H1 (cell line): ENCODE measurements at places on chromosomes 4 and X.

GRCh38 chr4:89298155-89298554 lies 9.4 kb downstream of the GPRIN3 start:
- H3K4me1 ChIP-seq = no peaks in the 10 kb centered on the region
- H3K27ac ChIP-seq = no peak overlapping the region
- H3K4me3 ChIP-seq = no peak overlapping the region
- DNase-seq = no peak
- H3K36me3 ChIP-seq = no peaks in the 10 kb centered on the region

DNA sequence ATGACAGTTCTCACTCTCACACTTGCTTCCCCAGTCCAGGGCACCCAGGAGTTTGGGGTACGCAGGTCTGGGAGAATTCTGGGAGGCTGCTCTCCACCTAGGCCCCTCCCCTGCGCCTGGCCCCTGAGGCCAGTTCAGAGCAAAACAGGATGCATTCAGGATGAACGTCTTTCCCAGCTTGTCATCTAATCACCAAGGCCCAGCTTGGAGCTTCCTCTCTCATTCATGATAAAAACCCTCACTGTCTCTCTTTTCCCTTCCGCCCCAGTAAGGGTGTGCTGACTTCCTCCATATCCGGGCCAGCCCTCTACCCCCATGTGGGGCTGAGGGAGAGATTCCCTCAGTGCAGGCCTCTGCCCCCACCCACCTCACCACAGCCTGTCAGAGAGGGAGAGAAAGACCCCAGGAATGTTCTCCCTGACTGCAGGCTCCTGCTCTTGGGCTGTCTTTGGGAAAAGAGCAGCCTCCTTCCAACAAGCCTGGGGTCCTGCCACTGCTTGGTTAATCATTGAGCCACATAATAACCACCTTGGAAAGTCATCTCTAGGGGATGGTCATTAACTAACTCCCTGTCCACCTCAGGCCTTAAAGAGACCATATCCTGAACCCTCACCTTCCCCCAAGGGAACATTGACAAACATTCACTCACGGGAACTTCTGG lies 50.1 kb downstream of the STARD8 start:
- no peak for DNase-seq
- H3K27ac ChIP-seq = no peak overlapping the region
- peaks cover 4% of the 10 kb centered on the region for H3K4me1 ChIP-seq
- H3K36me3 ChIP-seq = no peaks in the 10 kb centered on the region
- peaks cover 6% of the 10 kb centered on the region; the same call in 1 of the 2 replicates for H3K27me3 ChIP-seq

DNA sequence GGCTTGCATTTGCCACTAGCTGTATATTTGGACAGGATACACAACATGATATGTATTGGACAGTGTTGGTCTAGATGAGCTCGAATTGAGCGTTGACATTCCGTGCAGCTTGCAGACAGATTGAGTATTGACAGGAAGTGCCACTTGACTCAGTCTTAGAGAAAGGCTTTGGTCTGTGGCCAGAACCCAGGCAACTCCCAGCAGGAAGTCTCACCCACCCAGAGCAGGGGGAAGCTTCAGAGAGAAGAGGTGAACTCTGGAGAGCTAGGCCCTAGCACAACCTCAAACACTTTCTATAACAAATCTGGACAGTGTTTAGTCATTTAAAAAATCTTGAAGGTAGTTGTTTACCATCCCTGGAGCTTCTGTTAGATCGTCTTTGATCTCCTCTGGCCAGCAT lies 280.5 kb downstream of the FBXW7 start:
- H3K4me1 ChIP-seq = peaks cover 5% of the 10 kb centered on the region
- DNase-seq = no peak
- H3K4me3 ChIP-seq = no peak overlapping the region
- H3K27me3 ChIP-seq = no peaks in the 10 kb centered on the region
- no peaks in the 10 kb centered on the region for H3K36me3 ChIP-seq
- H3K27ac ChIP-seq = no peak overlapping the region

GRCh38 chr4:85457752-85458467 lies 17.0 kb upstream of the ARHGAP24 start:
- H3K4me3 ChIP-seq = no peak overlapping the region
- H3K27me3 ChIP-seq = no peaks in the 10 kb centered on the region
- no peaks in the 10 kb centered on the region for H3K4me1 ChIP-seq
- no peak overlapping the region for H3K27ac ChIP-seq
- no peak for DNase-seq
- no peaks in the 10 kb centered on the region for H3K36me3 ChIP-seq

GRCh38 chr4:168600796-168601583 lies 104.1 kb downstream of the PALLD start:
- H3K27ac ChIP-seq = no peak overlapping the region
- no peak for DNase-seq
- no peaks in the 10 kb centered on the region for H3K36me3 ChIP-seq

- DNase-seq = no peak
- H3K27ac ChIP-seq = no peak overlapping the region
- no peak overlapping the region for H3K4me3 ChIP-seq
- H3K4me1 ChIP-seq = no peaks in the 10 kb centered on the region
- no peaks in the 10 kb centered on the region for H3K36me3 ChIP-seq
Observed at GRCh38 chrX:30593440-30594200, 16.1 kb upstream of the TASL start.

DNA sequence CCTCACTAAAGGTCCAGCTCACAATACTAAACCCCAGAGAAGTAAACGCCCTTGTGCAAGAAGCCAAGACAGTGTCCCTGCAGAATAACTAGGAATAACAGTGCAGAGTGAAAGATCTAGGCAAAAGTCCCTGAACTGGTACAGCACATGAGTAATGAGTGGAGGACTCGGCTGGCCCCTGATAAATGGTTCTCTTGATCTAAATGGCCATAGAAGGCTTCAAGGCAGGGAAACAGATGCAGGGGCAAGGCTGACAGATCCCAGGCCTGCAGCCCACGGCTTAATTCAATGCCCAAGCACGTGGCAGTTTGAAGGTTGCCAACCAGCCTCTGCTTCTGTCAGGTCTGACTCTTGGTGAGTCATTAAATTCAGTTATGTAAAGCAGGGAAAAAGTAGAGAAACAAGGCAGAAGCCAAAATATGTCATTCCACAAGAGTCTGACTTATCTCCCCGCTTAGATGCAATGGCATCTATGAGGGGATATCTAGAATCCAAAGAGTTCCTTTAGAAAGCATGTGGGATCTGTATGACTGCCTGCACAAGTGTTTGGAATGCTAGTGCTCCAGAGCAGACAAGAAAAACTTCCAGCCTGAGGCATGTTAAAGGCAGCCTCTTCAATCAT lies 121.3 kb downstream of the PRDM5 start:
- H3K4me3 ChIP-seq = no peak overlapping the region
- H3K36me3 ChIP-seq = no peaks in the 10 kb centered on the region
- no peaks in the 10 kb centered on the region for H3K4me1 ChIP-seq
- no peak overlapping the region for H3K27ac ChIP-seq
- DNase-seq = no peak

DNA sequence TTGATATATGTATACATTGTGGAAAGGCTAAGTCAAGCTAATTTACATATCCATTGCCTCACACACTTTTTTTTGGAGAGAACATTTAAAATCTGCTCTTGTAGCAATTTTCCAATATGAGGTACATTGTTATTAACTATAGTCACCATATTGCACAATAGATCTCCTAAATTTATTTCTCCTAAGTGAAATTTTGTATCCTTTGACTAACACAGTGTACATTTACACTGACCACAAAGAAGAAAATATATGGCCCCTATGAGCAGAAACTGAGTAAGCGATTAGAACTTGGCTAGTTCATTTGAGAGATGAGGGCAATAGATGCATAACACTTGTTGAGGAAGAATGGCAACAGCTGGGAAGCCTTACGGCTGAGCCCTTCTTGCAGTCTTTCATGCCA lies 20.3 kb upstream of the GUCY1B1 start:
- no peaks in the 10 kb centered on the region for H3K4me1 ChIP-seq
- no peaks in the 10 kb centered on the region for H3K36me3 ChIP-seq
- H3K27ac ChIP-seq = no peak overlapping the region

DNA sequence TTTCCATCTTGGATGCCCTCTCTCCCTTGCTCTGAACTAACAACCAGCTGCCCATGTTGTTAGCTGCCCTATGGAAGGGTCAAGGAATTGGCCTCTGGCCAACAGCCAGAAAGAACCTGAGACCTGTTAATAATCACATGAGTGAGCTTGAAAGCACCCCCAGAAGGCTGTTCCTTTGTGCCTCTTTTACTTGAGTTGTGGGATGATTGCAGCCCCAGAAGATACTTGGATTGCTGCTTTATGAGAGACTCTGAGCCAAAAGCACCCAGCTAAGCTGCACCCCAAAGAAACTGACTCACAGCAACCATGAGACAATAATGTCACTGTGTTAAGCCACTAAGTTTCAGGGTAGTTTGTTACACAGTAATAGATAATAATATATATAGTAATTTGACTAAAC lies 73.3 kb downstream of the FRYL start:
- DNase-seq = no peak
- H3K4me1 ChIP-seq = peaks cover 5% of the 10 kb centered on the region
- no peak overlapping the region for H3K4me3 ChIP-seq
- no peaks in the 10 kb centered on the region for H3K27me3 ChIP-seq
- no peak overlapping the region for H3K27ac ChIP-seq

DNA sequence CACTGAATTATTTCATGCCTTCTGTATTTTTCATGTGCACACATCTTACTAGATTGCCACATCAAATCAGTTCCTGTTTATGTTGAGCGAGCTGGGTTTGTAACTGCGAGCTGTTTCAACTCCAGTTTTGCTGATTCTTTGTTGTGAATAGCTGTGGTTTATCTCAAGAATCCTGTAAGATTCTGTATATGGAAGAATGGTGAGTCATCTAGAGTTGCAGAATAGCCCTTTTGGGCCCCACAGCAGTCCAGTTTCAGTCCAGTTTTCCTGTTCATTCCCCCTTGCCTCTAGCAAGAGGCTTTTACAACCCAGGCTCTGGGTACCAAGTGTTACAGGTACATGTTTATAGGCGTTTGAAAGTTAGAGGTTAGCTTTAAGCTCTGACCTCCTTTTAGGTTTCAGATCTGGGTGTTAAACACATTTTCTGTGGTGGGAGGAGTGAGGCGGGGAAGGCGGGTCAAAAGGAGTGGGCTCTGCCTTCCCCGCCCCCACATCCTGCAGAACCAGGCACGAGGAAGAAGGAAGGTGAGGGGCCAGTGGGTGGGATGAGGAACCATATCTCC lies 32.7 kb downstream of the TBC1D14 start:
- H3K4me3 ChIP-seq = no peak overlapping the region
- no peaks in the 10 kb centered on the region for H3K36me3 ChIP-seq
- H3K27ac ChIP-seq = no peak overlapping the region
- H3K4me1 ChIP-seq = peaks cover 52% of the 10 kb centered on the region
- H3K27me3 ChIP-seq = no peaks in the 10 kb centered on the region

- H3K27ac ChIP-seq = no peak overlapping the region
- no peaks in the 10 kb centered on the region for H3K27me3 ChIP-seq
- peaks cover 19% of the 10 kb centered on the region for H3K4me1 ChIP-seq
Observed at GRCh38 chrX:152908486-152908885, 10.6 kb downstream of the ZNF185 start.

- H3K4me3 ChIP-seq = no peak overlapping the region
- no peak overlapping the region for H3K27ac ChIP-seq
- DNase-seq = no peak
- peaks cover 10% of the 10 kb centered on the region for H3K4me1 ChIP-seq
- no peaks in the 10 kb centered on the region for H3K27me3 ChIP-seq
Observed at GRCh38 chr4:7530082-7530481, 95.4 kb upstream of the PSAPL1 start.

DNA sequence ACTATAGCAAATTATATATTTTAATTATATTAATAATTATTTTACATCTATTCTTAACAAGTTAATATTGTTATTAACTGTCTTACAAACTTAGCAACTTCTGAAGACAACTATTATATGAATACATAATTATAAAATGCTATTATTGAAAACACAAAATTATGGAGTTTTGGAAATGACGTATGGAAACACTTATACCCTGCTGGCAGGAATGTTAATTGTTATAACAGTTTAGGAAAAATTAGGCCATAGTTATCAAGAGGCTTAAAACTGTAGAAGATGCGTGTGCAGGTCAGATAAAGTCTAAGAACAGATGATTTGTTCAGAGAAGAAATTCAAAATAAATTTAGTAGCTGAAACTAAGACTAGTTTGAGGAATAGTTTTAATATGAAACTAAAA lies 211.7 kb downstream of the FAT4 start:
- no peaks in the 10 kb centered on the region for H3K36me3 ChIP-seq
- H3K27ac ChIP-seq = no peak overlapping the region
- DNase-seq = no peak
- no peaks in the 10 kb centered on the region for H3K4me1 ChIP-seq

DNA sequence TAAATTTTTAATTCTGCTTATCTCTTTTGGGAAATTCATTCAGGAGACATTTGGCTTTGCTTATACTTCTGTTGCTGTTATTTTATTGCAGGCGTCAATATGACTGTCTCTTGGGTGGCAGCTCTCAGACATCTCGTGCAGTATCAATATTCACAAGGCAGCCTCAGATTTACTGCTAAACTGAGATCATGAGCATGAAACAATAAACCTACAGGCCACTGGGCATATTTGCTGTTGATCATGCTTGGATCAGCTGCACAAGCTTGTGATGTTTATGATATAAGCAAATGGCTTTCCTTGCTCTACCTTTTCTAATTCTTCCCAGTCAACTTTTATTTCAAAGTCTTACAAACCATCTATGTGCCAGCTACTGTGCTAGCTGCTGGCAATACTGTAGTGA lies 39.2 kb downstream of the TSPAN5 start:
- no peaks in the 10 kb centered on the region for H3K27me3 ChIP-seq
- H3K27ac ChIP-seq = no peak overlapping the region
- H3K4me1 ChIP-seq = peaks cover 9% of the 10 kb centered on the region; the same call in 1 of the 2 replicates
- no peak for DNase-seq
- H3K36me3 ChIP-seq = no peaks in the 10 kb centered on the region
- no peak overlapping the region for H3K4me3 ChIP-seq

GRCh38 chr4:609400-610050 lies 15.8 kb upstream of the PDE6B start:
- no peak overlapping the region for H3K4me3 ChIP-seq
- no peaks in the 10 kb centered on the region for H3K4me1 ChIP-seq
- no peaks in the 10 kb centered on the region for H3K36me3 ChIP-seq

DNA sequence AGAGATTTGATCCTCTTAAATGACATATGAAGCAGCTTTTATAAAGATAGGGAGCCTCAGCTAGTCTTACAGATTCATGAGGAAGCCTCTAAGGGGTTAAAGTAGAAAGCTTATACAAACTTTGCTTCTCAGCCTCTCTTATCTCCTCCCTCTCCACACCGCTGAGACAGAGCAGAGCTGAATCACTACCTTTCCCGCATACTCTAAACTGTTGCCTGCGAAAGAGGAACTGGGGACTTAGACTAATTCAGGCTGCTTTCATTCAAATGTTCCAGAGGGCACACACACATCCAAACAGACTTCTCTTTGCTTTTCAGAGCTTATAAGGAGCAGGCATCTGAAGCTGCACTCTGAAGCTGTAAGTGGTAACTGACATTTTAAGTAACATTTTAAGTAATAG lies at the start of gene SERTM2:
SERTM2 (plus strand) TSS at position 169 of the 400 bp plus-strand sequence. CDS start 7,213 bp downstream, outside the sequence.
- no peaks in the 10 kb centered on the region for H3K27me3 ChIP-seq
- 0 out of 2 replicates have a peak within 1 kb of the TSS, but pooled peaks have one; percentile 15 for H3K4me3 ChIP-seq
- no peaks in the 10 kb centered on the region for H3K4me1 ChIP-seq
- DNase-seq = no peak

GRCh38 chrX:43345166-43345565 lies 310.9 kb upstream of the MAOA start:
- H3K4me1 ChIP-seq = no peaks in the 10 kb centered on the region
- no peaks in the 10 kb centered on the region for H3K36me3 ChIP-seq
- H3K27me3 ChIP-seq = no peaks in the 10 kb centered on the region
- H3K4me3 ChIP-seq = no peak overlapping the region
- no peak overlapping the region for H3K27ac ChIP-seq

GRCh38 chrX:32877592-32877991 lies 333.8 kb downstream of the DMD start:
- no peaks in the 10 kb centered on the region for H3K4me1 ChIP-seq
- H3K27me3 ChIP-seq = no peaks in the 10 kb centered on the region
- no peak for DNase-seq
- no peak overlapping the region for H3K4me3 ChIP-seq
- no peaks in the 10 kb centered on the region for H3K36me3 ChIP-seq
- H3K27ac ChIP-seq = no peak overlapping the region
